ENCODE measurements at places on chromosomes 3 and 15.

- H3K4me3 ChIP-seq = no peak overlapping the region
- DNase-seq = no peak
- peaks cover 13% of the 10 kb centered on the region for H3K4me1 ChIP-seq
- no peaks in the 10 kb centered on the region for H3K27me3 ChIP-seq
- H3K36me3 ChIP-seq = no peaks in the 10 kb centered on the region
Measured at GRCh38 chr3:72338942-72339669, 509.1 kb downstream of the SHQ1 start.

DNA sequence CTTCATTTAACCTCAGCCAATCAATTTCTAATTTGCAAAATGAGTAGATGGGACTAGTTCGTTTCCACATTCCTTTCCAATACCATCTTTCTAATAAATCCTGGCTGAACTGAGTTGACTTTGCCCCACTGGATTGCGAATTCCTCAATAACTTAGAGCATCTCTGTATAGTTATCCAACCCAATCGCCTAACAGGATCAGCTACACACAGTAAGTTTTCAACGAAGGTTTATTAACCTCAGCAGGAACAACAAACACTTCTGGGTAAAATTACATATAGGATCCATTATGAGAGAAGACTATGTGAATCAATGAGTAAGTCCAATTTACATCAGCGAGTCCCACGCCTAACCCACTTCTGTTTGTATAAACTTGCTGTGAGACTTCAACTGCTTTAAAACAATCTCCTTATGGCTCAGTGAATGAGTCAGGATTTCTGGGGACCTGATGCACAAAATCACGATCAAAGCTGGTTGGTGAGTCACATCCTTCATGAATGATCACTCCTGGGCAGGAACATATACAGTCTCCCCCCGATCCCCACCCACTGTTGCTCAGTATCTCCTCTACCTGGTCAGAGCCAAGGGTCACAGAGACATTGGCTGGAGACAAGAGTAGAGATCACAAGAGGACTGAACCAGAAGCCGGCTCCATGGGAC, 142.8 kb downstream of the EDEM1 start:
- no peak overlapping the region for H3K4me3 ChIP-seq
- H3K4me1 ChIP-seq = no peaks in the 10 kb centered on the region
- DNase-seq = no peak
- H3K27me3 ChIP-seq = peaks cover 3% of the 10 kb centered on the region

GRCh38 chr15:69508659-69509058, 56.0 kb downstream of the RPLP1 start:
- no peaks in the 10 kb centered on the region for H3K27me3 ChIP-seq
- no peaks in the 10 kb centered on the region for H3K4me1 ChIP-seq
- no peaks in the 10 kb centered on the region for H3K36me3 ChIP-seq
- H3K27ac ChIP-seq = no peak overlapping the region
- DNase-seq = no peak

GRCh38 chr15:96049323-96049722, 281.2 kb upstream of the NR2F2 start:
- H3K4me3 ChIP-seq = no peak overlapping the region
- no peaks in the 10 kb centered on the region for H3K4me1 ChIP-seq
- no peak overlapping the region for H3K27ac ChIP-seq
- peaks cover 17% of the 10 kb centered on the region for H3K27me3 ChIP-seq
- DNase-seq = no peak
